ENCODE measurements at places on chromosomes 13 and 19.

DNA sequence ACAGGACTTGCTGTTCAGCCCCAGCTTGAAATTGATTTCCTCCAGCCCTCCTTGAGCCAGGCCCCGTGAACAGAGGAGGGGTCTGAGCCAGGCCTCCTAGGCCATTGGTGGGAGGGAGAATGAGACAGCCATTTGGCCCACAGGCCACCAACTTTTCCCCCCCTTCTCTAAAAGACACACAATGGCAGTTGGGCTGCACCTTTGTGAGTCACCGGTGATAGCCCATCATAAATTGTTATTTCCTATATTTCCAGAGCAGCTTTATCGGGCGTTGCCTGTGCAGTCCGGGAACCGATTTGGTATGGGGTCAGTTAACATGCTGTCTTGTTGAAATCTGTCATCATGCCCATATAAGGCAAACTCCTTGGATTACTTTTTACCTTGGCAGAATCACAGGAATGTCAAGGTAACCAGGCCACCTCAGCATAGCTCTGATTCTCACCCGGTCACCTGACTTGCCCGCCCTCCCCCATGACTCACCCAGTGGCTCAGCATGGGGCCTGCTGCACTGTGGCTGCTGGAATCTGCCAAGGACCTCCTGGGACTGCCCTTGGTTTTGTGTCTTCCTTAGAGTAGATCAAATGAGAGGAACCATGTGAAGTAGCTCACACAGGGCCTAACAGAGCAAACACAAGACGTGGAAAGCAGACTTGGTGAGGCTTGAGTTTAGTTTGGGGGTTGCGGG lies 36.1 kb downstream of the ACTN4 start:
- DNase-seq = peak; percentile 56

DNA sequence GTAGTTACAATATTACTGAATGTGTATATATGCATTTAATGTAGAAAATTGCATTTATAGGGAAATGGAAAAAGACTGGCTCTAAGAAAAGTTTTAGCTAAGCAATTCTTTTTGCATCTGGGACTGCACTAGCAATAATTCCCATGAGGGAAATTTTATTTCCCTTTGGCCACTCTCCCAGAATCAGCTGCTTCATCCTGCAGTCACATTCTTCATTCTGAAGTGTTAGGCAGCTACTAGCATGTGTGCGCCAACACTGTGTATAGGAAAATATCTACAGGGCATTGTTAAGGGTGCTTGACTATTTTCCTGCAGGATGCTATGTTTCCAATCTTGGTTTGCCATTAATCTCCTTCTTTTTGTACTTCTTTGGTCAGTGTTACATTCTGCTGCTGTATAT lies 312.8 kb upstream of the PCDH20 start:
- DNase-seq = no peak

DNA sequence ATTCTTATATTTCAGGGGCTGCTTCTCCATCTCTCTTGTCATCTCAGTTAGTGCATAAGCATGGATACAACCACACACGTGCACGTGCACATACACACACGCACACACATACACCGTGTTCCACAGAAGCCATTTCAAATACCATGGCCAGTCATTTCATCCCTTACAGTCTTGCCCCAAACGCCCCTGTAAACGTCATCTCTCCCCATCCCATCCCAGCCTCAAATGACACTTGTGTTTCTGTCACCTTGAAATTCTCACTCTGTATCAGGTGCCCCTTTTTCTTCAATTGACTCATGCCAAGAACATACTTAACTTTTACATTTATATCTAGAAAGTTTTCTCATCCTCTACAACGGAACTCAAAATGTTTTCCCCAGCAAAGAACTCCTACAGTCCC lies 220.5 kb downstream of the IRS2 start:
- no peak for DNase-seq

GRCh38 chr13:67557642-67558241 lies 327.6 kb upstream of the PCDH9 start:
- no peak for DNase-seq

DNA sequence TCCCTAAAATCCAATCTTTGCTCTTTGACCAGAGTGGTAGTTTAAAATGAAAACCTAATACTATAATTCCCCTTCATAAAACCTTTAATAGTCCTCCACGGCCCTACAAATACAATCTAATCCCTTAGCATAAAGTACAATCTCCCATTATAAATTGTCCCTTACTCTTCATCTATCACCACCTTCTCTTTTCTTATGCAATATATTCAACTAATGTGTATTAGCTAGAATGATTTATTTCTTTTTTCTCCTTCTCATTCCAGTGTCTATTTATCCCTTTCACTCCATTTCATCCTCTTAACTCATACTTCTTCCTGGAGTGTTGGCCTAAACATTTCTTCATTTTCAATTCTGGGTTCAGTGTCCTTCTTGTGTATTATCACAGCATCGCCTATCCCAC lies 872.1 kb upstream of the PCDH20 start:
- DNase-seq = no peak

DNA sequence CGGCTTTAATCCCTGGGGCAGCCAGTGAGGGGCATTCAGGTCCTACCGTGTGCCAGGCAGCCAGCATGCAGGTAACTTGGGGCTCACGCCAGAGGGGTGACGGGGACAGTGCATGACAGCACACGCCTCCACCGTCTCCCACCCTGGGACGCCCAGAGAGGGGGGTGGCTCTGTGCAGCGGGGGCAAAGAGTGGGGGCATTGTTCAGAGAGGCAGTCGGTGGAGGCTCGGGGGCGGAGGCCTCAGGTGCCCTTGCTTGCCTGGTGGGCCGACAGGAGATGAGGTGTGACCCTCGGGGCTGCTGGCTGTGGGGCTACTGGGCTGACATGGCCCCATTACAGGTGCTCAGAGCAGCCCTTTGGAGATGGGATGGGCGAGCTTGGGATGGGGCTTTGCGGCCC lies 18.4 kb downstream of the PLIN4 start:
- no peak for DNase-seq

DNA sequence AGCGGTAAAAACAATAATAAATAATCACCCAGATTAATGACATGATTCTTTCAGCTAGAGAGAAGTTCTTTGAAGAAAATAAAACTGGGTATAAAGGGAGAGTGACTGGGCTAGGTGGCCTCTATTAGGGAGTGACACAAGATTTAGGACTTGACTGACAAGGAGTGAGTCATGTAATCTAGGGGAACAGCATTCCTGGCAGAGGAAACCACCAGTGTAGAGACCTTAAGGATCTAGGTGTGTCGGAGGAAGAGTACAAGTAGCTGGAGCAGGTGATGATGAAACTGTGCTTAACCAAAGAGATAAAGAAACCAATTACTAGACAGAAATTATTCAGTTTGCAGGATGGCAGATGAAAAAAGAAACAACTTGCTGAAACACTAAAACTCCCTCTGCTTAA lies 248.0 kb downstream of the RFC3 start:
- no peak for DNase-seq

DNA sequence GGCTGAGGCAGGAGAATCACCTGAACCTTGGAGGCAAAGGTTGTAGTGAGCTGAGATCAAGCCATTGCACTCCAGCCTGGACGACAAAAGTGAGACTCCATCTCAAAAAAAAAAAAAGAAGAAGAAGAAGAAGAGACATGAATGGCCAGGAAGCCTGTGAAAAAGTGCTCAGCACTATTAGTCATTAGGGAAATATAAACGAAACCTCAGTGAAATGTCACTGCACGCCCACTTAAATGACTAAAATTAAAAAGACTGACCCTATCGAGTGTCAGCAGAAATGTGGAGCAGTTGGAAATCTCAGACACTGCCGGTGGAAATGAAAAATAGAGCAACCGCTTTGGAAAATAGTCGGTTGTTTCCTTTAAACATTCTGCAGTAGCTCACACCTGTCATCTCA lies 5.5 kb upstream of the TYROBP start:
- DNase-seq = no peak

DNA sequence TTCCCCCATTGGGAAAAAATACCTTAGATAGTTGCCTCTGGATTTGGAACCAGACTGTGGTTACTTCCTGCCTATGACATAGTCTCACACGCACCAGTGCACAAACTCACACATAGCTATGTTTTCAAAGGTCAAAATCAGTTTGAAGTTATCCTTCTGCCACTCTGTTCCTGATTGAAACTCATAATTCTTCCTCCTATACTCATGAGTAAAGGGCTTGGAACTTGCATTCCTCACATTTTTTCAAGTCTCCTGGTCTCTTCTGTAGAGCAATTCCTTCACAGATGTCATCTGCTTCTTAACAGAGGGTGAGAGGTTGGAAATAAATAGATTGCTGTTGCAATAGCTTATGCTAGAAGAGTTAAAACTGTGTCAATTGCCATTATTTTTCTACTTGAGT lies 18.6 kb upstream of the POSTN start:
- no peak for DNase-seq

GRCh38 chr19:35379992-35380391 lies 9.1 kb downstream of the GPR42 start:
- DNase-seq = no peak

DNA sequence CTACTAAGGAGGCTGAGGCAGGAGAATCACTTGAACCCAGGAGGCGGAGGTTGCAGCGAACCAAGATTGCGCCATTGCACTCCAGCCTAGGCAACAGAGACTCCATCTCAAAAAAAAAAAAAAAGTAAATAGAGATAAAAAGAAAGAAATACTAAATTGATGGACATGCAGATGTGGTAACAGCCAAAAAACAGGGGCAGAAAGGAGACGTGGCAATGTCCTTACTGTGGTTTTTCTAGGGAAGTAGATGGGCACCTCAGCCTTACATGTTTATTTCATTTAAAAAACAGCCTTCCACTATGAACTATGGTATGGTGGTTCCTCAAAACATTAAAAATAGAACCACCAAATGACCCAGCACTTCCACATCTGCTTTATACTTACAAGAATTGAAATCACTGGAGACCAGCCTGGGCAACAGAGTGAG lies 6.5 kb upstream of the EIF3G start:
- DNase-seq = no peak

- no peak for DNase-seq
Observed at GRCh38 chr19:18606281-18607225, at the start of gene CRLF1. Gene CRLF1 (minus strand): TSS chr19:18606799. CDS start chr19:18606656, 143 bp downstream.

DNA sequence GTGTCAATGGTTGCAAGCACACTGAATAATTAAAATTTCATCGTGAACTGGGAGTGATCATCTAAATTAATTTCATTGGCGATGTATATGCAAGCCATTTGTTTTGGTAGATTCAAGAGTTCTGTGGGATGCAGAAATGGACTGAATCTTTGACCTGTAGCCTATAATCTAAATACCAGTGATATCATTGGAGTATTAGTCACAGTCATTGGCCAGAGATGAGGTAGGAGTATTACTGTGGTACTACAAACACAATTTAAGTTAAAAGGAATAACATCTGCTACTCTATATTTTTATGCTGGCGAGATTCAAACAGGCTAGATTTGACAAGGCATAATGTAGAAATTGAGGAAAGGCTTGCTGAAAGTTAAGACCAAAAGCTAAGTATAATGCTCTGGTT lies 14.0 kb downstream of the FRY start:
- no peak for DNase-seq

DNA sequence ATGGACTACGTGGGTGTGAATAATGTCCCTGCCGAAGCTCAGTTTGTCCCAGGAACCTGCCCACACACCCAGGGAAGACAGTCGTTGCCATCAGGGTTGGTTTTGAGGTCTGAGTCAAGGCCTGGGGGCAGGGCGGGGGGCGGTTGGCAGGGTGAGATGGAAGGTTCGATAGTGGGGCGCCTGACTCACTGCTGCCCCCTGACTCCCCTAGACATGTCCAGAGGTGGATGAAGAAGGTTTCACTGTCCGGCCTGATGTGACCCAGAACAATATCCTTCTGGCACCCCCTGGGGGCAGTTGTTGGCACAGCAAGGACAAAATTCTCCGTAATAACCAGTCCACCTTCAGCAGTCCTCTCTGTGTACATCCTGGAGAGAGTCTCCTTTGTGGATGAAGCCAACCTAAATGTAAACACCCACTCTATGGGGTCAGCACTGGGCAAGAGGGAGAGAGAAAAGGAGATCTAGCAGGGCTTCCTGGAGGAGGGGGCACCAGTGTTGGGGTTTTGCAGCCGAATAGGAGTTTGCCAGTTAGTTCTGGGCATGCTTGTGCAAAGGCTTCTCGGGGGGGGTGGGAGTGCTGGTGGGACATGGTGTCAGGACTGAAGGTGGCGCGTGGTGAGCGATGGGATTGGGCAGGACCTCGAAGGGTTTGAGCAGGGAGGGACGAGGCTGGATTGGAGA lies 19.6 kb upstream of the B3GNT3 start:
- no peak for DNase-seq

DNA sequence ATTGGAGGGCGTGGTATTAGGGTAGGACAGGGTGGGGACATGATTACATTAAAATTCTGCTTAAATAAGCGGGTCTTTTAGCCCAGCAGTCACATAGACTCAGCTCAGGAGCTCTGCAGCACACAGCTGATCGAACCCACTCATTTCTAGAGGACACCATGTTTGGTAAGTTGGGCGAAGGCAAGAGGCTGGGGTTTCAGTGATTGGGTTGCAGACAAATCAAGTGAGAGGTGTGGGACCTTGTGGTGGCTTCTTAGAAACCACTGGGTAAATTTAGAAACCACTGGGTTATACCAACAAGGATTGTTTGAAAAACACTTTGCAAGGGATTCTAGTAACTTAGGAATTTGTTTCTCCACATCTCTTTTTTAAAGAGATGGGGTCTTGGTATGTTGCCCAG lies at the start of gene LEUTX:
Gene LEUTX, plus strand, starts transcription at position 92 of the 400 bp plus-strand sequence. Its CDS starts 67 bp downstream, at position 159.
- no peak for DNase-seq

DNA sequence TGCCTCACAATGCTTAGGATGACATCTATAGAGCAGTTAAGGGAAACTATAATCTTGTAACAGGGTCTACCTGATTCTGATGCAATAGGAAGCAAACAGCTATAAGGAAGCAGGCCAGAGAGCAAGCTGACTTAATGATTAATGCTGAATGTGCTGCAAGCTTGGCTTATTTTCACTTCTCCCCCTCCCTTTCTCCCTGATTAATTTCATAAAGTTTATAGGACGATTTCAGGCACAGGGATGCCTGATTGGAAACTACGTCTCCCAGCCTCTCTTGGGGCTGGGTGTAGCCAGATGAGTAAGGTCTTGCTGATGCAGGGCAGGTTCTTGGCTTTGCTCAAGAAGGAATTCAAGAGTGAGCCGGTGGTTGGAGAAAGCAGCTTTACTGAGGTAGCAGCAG lies 82.8 kb upstream of the MRI1 start:
- no peak for DNase-seq

- DNase-seq = no peak
Observed at GRCh38 chr13:29050719-29051118, 230.6 kb downstream of the MTUS2 start.

All from activated T-helper 9 cell treated with anti-CD3 and anti-CD28 coated beads, Interleukin-2, amount 50 U/mL, for 16 hours (primary cell).